ENCODE measurements at places on chromosomes 1 and 21.

DNA sequence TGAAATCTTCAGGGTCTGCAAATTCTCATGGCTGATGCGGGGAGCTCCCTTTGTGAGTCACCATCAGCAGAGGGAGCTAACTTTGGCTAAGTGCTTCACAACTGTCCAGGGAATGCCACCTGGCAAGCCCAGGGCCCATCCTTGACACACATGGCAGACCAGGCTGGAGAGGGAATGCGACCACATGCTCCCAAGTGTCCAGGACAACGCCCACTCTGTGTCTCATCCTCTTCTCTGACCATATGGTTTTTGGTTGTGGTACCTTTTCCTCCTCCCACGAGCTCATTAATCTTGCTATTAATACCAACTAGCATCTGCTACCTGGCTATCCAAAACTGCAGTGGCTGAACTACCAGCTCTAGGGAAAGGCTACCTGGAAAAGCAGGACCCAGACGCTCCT, 37.1 kb upstream of the CLSTN1 start:
- DNase-seq, result no peak

DNA sequence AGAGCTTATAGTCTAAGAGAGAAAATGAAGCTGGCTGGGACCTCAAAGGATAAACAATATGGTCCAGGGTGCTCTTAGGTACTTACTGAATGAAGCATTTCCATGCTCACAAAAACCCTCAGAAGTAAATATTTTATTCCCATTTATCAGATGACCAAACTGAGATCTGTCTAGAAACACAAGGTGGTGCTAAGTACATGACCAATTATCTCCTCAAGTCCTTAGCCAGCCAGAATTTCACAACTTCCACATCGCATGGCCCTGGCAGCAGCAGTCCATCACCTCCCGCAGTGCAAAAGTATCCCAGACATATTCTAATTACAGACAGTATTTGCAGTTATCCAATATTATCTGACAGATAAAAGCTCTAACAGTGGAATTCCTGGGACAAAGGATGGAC, 321.7 kb upstream of the PROX1 start:
- peak; percentile 9 for DNase-seq

DNA sequence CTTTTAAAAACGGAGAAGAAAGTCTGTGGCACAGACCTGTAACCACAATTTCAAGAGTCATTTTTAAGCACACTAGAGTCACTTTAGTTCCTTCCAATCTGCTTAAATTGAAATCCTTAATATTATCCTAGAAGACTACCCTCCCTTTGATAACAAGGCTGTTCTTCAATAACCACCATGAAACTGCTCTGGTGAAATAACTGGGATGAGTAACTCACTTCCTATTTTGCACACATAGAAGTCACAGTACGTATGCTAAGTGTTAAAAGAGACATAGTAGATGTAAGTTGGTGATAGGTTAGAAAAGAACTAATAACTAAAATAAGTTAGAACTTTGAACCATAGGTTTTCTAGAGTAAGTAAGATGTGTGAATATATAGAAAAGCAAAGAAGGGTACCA, 107.8 kb downstream of the NME7 start:
- DNase-seq, result no peak

DNA sequence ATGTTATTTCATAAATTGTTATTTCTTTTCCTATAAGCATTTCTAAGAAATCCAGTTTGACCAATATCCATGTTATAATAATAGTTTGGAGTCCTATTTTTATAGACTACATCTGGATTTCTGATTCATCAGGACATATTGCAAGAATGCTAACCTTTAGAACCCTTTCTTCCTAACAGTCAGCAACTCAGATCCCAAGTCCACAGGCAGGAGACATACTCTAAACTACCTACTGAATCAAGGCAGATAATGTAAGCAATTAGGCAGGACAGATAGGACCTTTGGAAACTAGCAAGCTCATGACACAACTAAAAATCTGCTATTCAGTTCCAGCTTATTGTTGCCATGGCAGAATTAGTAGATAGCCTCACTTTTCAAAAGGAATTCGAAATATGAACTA, 104.1 kb downstream of the DENND1B start:
- no peak for DNase-seq

GRCh38 chr1:202796670-202797069, 11.6 kb downstream of the KDM5B start:
- DNase-seq, result no peak

DNA sequence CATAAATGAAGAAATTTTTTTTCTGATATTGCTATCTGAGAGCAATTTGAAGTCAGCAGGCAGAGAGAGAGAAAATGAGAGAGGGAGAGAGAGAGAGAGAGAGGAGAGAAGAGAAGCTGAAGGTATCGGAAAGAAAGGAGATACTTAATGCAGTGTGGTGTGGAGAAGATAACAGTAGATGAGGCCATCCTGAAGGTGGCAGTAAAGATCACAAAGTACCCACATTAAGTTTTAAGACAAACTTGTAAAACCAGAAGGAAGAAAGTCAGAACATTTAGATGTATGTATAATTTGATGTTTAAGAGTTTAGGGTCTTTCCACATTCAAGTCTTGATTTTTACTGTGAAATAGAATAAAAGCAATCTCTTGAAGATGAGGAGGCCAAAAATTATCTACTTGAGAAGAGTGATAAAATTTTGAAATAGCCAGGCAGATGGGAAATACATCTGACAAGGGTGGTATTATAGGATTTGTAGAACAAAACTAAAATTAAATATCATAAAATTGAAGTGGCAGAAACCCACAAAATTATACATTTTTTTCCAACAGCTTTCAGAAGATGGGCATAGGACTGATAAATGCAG, 1753.4 kb downstream of the MRPL39 start:
- peak; percentile 42 for DNase-seq

- DNase-seq, result no peak
These were observed 23.3 kb downstream of the UBASH3A start for GRCh38 chr21:42426876-42427480.

DNA sequence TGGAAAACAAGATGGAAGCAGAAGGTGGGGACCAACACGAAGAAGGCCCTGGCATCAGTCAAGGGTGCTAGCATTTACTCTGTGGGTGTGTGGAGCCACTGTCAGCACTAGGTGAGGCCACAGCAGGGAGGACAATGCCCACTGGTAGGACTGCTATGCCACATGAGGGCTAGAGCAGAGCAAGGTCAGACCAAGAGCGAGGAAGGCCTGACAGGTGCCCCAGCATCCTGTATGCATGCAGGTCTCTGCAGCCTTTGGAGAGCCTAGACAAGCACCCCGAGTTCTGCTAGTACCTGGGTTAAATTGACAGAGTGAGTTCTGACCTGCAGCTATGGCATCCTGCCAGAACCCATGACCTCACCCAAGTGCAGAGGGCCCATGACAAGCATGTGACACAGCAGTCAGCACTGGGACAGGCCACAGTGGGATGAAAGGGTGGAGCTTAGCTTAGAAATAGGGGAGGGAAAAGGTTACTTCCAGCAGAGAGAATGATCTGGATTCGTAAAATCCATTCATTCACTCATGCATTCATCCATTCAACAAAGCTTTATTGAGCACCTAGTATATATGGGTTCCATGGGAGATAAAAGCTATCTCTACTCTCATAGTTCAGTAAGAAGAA, 9.0 kb upstream of the CSF1 start:
- peak; percentile 63 for DNase-seq

All from RKO (cell line).